ENCODE measurements at places on chromosomes 12 and 14.

- no peak for DNase-seq
These were observed 7.1 kb downstream of the ASB2 start for GRCh38 chr14:93969082-93969828.

DNA sequence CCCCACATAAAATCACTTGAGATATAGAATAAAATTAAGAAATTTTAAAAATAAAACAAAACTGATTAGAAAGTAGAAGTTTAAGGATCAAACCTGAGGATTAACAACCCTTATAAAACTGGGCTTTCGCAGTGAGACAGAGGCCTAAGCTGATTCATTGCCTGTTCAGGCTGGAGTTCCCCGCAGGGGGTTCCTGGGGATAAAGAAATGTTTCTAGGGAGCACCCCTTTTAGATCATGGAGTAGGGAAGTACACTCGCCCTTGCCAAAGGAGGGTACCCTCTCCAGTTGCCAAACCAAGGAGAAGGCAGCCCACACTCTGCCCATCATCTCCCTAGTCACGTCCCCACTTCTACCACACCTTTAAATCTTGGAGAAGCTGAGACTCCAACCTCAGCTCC lies 6.8 kb downstream of the GLIPR1 start:
- DNase-seq = no peak

- no peak for DNase-seq
These were observed 4.2 kb downstream of the SH2B3 start for GRCh38 chr12:111409780-111410430.

GRCh38 chr12:11764837-11765236 lies 115.4 kb downstream of the ETV6 start:
- no peak for DNase-seq

- no peak for DNase-seq
These were observed 143.6 kb downstream of the PAWR start for GRCh38 chr12:79547044-79547734.

- no peak for DNase-seq
These were observed 1.0 kb upstream of the KRT18 start for GRCh38 chr12:52947738-52948423.

GRCh38 chr12:26043135-26044006 lies 81.5 kb downstream of the BHLHE41 start:
- no peak for DNase-seq

- no peak for DNase-seq
These were observed 3.6 kb downstream of the ZNF839 start for GRCh38 chr14:102323102-102323501.

- DNase-seq = no peak
These were observed 221.7 kb upstream of the PLEKHG7 start for GRCh38 chr12:92481066-92481465.

DNA sequence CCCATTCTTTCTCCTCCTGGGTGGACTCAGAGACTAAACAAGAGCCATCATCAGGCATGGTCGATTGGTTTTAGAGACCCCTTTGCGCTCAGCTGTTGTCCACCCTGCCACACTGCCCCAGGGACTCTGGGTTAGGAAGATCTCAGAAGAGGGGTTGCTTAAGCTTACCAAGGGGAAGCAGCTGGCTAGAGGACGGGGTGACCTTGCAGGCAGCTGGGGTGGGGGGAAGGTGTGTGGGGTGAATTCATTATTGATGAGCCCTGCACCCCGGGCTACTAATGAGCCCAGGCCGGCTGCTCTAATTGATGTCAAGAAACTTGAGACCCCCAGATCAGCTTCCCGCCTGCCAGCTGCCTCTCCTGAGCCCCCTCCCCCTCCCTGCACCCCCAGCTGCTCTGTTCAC lies 8.7 kb upstream of the ZNF385A start:
- DNase-seq = no peak

GRCh38 chr12:121420109-121420508 lies 20.2 kb downstream of the RNF34 start:
- no peak for DNase-seq

DNA sequence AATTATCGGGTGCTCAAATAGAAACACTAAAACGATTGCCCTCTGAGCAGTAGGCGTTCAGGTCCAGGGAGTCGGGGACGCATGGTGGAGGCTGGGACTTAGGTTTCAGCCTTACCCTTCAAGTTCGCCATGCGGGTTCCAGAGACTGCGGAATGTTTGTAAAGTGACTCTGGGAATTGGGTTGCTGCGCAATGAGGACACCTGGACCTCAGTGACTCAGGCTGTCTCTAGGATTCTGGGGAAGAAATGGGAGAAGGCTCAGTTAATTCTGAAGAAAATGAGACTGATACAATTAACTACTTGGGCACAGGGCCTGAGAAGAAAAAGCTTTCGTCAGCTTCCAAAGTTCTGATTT lies 1.1 kb downstream of the LGALS3 start:
- no peak for DNase-seq

DNA sequence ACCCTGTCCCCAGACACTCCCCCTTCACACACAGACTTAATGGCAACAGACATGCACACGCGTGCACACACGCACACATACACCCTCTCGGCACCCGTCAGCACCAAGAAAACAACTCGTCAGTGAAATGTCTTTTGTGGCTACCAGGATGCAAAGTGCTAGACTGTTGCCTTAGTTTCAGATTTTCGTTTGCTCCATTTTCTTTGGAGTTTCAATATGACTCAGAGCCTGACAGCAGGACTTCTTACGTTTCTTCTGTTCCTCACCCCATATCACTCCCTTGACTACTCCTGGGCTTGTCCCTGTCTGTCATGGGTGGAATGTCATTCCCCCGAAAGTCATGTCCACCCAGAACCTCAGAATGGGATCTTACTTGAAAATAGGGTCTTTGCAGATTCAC lies 182.9 kb downstream of the GLT1D1 start:
- DNase-seq = no peak

- no peak for DNase-seq
These were observed 389.2 kb downstream of the RAD51B start for GRCh38 chr14:68208626-68209317.

GRCh38 chr14:103690332-103690731 lies 24.9 kb downstream of the XRCC3 start:
- DNase-seq = no peak

GRCh38 chr14:24848102-24848790 lies 201.7 kb downstream of the STXBP6 start:
- no peak for DNase-seq

DNA sequence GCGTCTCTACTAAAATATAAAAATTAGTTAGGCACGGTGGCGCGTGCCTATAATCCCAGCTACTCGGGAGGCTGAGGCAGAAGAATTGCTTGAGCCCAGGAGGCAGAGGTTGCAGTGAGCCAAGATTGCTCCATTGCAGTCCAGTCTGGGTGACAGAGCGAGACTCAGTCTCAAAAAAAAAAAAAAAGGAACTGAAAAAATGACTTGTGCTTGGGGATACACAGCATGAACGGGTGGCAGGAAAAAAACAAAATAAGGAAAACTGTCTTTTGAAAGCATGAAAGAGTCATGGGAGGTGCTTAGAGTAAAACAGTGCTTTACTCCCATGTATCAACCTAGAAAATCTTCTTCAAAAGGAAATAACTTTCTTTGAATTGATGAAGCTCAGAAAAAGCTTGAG lies 80.8 kb downstream of the TMTC1 start:
- DNase-seq = no peak

- no peak for DNase-seq
These were observed 158.4 kb downstream of the KLHL28 start for GRCh38 chr14:44803239-44803905.

GRCh38 chr12:121326996-121327674 lies 25.1 kb downstream of the ANAPC5 start:
- DNase-seq = no peak

- DNase-seq = no peak
These were observed 3.1 kb downstream of the PYGL start for GRCh38 chr14:50941151-50941550.

DNA sequence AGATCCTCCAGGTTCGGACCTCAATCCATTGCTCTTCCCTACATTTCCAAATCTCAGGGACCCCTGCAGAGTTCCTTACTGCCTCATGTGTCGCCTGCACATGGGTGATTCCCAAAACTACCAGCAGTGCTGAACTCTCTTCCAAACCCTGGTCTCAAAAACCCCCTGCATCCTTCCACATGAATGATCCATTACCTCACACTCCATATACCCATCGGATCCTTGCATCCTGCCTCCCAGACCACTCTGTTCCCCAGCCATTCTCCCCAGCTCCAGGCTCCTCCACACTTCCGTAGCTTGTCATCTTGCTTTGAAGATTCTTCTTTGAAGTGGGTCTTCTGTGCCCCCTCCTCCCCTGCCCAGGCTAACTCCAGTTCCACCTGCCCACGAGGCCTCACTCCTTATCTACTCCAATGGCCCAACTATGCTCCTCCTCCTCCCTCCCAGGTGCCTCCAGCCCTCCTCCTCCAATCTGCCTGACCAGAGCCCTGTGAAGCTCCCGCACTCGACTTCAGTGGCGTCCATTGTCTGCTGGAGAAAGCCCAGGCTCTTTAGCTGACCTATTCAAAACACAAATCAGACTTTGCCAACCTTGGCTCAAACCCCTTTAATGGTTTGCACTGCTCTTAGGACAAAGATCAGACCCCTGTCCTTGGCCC lies 13.8 kb downstream of the RAPGEF3 start:
- DNase-seq = no peak

- DNase-seq = no peak
These were observed 140.2 kb upstream of the RMST start for GRCh38 chr12:97322388-97322787.

- DNase-seq = no peak
These were observed 7.3 kb downstream of the GPR84 start for GRCh38 chr12:54356951-54357356.

GRCh38 chr14:63205866-63206265 lies 1.6 kb downstream of the RHOJ start:
- no peak for DNase-seq

- no peak for DNase-seq
These were observed 28.1 kb downstream of the SPTSSA start for GRCh38 chr14:34433957-34434356.

- no peak for DNase-seq
These were observed 55.9 kb upstream of the TSPAN11 start for GRCh38 chr12:30870491-30871265.

GRCh38 chr14:105479431-105480158 lies 5.0 kb downstream of the CRIP2 start:
- DNase-seq = no peak

DNA sequence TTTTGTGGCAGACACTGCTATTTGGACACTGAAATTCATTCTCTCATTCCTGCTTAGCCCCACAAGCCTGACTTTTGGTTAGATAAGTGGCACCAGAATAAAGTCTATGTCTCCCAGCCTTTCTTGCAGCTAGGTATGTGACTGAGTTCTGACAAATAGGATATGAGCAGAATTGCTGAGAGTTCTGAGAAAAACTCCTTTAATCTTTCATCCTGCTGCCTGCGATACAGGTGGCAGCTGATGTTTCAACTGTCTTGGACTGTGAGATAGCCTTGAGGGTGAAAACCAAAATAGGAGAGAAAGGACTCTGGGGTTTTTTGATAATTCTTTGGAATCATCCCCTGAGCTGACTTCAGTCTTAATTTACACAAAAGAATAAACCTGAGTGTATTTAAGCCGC lies 55.8 kb downstream of the MBIP start:
- no peak for DNase-seq

DNA sequence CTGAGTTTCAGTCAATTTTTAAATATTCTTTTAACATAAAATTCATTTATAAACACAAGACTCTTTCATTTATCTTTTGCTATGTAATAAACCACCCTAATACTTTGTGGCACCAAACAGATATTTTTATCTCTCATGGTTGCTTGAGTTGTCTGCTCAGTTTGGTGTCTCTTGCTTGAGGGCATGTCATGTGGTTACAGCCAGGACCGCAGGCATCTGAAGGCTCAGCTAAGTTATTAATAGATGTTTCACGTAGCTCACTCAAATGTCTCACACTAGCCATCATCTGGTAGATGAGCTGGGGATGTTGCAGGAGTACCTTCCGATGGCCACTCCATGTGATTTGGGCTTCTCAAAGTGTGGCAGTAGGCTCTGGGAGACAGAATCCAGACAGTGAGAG lies 597.8 kb downstream of the ETNK1 start:
- DNase-seq = no peak

DNA sequence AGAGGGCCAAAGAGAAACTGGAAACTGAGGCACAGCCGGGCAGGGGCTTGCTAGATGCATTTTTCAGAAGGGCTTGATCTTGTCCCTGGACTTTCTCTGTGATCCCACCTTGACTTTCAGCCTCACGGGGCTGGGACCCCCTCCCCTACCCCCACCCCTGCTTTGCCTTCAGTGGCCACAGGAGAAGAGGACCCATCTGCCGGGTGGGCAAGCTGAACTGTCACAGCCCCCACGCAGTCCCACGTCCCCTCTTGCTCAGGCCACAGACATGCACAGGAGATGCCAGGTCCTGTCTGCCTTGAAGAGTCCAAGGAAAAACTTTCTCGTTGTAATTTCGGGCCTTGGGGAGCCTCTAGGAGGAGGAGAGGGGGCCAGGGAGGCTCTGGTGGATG lies 158.9 kb downstream of the KIF26A start:
- DNase-seq = no peak

DNA sequence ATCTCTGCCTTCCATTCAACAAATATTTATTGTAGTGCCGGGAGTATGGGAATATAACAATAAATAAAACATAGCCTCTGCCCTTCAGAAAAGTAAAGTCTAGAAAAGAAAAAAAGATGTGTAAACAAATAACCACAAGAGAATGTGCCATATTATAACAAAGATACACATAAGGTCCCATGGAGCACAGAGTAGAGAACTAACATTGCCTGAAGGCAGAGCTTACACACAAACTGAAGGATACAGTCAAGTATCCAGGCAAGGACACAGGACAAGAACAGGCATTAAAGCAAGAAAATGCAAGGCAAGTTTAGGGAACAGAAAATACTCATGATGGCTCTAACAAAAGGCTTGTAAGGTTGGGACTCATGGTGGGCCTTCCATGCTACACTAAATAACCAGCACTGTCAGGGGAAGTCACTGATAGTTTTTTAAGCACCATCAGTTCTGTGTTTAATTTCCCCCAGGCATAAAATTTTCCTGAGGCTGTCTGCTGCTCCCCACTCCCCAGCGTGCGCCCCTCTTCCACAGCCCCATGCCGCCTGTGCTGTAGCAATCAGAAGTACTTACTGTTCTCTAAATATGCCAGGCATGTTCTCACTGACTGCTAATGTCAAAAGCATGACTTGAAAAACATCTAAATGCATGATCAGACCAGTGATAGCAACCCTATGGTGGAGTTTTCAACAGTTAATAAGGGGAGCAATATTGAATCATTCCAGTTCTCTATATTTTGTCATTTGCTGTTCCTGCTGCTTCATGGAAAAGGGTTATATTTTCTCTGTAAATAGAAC lies 77.8 kb downstream of the ANKS1B start:
- DNase-seq = no peak

DNA sequence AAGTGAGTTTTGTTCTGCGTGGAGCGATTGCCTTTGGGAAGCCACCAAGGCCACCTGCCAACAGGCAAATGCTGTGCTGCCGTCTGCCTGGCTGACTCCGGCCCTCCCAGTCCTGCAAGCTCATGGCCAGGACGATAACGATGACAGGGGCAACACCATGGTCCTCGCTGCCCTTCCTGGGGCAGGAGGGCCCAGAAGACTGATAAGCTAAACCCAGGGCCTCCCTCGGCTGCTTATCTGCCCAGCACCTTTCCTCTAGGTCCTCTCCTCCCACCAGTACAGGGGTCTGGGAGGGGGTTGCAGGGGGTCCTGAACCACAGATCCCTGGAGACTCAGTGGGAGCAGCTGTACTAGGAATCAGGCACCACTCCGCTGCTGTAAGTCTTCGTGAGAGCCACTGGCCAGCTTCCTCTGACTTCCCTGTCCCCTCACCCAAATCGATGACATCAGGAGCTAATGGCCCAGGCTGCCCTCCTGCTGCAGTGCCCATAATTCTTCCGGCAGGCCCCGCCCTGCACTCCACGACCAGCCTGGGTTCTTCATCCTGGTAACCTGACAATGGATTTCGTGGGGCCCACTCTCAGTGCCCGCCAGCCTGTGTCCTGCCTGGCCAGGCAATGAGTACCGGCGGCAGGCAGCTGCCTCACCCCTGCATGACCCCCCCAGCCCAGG lies 5.1 kb downstream of the ANKRD9 start:
- DNase-seq = no peak

All from activated CD4-positive, CD25-positive, alpha-beta regulatory T cell treated with anti-CD3 and anti-CD28 coated beads, Interleukin-2, amount 50 U/mL, for 72 hours (primary cell).